SIG-M5 (cell line): ENCODE measurements at places on chromosomes 3 and 15.

GRCh38 chr3:32821686-32822296 lies 4.0 kb downstream of the TRIM71 start:
- DNase-seq: no peak

DNA sequence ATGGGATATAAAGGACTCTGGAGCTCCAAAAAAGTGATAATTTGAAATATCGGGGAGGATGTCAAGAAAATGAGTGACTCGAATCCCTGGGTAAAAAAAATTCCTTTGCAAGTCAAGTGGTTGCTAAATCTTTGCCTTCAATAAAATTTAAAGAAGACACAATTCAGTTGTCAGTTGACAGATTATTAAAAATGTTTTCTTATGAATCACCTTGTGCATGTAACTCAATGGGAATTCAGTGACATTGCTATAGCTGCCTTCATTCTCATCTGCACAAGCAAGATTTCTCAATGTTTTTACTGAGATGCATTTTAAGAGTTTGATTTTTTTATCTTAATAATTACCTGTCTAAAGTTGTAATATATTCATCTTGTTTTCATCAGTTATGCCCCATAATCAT lies 264.0 kb upstream of the IL12A start:
- DNase-seq: no peak

- no peak for DNase-seq
Observed at GRCh38 chr3:12705981-12706380, 42.1 kb upstream of the RAF1 start.

GRCh38 chr3:30081904-30082303 lies 524.5 kb upstream of the TGFBR2 start:
- DNase-seq: no peak

GRCh38 chr15:100642950-100643338 lies 40.6 kb downstream of the ASB7 start:
- no peak for DNase-seq

GRCh38 chr3:8648909-8649741 lies 4.5 kb upstream of the SSUH2 start:
- no peak for DNase-seq
